ENCODE measurements at places on chromosomes 2 and 18.
A peak's percentile ranks its signal among the peaks of the same experiment; 100 is the strongest.

DNA sequence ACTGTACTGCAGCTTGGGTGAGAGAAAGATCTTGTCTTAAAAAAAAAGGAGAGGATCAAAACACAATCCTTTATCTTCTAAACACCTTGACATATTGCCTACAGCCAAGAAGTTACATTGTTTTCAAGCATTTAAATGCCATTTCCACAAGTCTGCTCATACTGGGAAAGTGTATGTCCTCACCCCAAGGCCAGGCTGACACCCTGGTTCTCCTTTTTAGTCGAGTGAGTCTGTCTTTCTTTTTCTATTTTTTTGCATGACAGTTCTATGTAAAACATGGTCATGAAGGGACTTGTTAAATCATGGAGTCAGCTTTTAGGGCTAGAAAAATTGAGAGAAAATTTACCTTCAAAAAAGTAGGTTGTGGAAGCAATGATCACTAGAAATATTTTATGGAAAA is 233.3 kb downstream of the FAM210A start:
- no peak for DNase-seq

GRCh38 chr18:10497206-10497749 is 28.5 kb upstream of the NAPG start:
- no peak for DNase-seq

DNA sequence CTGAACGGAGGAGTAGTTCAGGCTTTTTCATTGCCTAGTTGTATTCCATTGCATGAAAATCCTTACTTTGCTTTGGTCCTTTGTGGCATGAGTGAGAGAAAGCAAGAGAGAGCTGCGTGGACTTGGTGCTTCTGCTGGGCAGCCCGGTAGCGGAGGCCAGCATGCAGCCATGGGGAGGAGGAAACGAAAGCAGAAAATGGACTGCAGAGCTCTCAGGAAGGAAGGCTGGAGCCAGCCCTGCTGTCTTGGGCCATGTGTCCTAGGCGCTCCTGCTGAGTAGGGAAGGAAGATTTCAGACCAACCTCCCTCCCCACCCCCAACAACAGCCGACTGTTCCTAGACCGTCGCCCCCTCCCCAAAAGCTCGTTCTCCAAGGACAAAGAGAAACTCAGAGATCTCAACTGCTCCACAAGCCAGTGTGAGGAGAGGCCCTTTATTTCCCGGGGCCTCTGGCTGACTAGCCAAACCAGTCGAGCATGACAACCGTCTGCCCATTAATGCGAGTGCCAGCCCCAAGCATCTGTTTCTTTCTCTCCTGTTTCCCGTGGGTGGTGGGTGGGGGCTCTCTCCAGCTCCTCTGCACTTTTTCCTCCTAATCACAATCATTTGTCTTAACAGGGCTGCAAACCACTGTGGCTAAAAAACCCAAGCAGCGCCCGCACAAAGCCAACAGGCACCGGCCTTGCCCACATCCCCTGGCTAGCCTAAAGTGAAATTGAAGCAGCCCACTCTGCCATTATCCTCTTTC is 66.8 kb upstream of the FZD7 start:
- no peak for DNase-seq

GRCh38 chr18:26056291-26056690 is 34.1 kb downstream of the SS18 start:
- no peak for DNase-seq

- DNase-seq, result no peak
These were observed 120.2 kb downstream of the LPIN1 start for GRCh38 chr2:11866358-11867335.

GRCh38 chr18:46013484-46014189 is 46.5 kb upstream of the EPG5 start:
- DNase-seq, result no peak

- no peak for DNase-seq
These were observed 8.4 kb downstream of the DGKD start for GRCh38 chr2:233362742-233363141.

GRCh38 chr2:235619544-235619943 is 125.7 kb downstream of the AGAP1 start:
- DNase-seq, result no peak

DNA sequence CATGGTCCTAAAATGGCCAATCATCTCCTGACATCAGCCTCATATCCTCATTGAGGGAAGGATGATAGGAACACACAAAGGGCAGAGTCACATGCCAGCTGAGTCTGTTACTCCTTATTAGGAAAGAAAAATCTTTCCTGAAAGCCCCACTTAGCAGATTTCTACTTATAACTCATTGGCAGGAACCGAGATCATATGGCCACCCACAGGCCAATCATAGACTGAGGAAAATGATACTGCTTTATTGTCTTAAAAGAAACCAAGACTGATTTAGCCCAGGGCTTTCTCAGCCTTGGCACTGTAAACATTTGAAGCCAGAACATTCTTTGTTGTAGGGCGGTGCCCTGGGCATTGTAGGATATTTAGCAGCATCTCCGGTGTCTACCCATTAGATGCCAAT is 18.7 kb downstream of the GKN2 start:
- DNase-seq, result no peak

DNA sequence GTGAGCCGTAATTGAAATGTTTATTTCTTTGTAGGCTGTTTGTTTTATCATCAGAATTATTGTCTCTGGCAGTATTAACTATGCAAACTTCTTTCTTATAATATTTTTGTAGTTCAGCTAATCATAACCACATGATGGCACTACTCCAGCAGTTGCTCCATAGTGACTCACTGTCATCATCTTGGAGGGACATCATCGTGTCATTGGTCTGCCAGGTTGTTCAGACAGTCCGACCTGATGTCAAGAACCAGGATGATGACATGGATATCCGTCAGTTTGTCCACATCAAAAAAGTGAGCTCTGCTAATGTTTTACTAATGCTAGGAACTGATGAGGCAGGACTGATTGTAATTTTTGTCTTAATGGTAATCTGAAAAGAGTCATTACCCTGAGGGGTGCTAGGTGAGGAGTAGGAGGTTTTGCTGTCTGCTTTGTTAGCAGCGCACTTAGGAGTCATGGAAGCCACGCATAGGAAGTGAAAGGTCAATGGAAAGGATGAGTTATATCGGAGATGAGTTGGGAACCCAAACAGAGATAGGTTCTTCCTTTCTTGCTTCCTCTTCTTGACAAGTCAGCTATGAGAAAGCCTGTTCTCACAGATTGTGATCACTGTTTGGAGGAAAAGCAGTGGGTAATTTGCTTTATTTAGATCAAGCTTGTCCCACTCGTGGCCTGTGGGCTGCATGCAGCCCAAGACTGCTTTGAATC is 49.2 kb downstream of the PIKFYVE start:
- DNase-seq, result no peak

- no peak for DNase-seq
These were observed 26.2 kb upstream of the LRRTM1 start for GRCh38 chr2:80330527-80331450.

DNA sequence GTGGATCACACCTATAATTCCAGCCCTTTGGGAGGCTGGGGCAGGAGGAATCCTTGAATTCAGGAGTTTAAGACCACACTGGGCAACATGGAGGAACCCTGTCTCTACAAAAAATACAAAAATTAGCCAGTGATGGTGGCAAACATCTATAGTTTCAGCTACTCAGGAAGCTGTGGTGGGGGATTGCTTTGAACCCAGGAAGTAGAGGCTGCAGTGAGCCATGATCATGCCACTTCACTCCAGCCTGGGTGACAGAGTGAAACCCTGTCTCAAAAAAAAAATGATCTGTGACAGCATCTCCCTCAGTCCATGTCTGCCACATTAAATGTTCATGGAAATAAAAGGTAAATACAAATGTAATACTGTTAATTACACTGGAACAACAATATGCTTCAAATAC is 121.4 kb upstream of the COL5A2 start:
- peak; percentile 63 for DNase-seq

DNA sequence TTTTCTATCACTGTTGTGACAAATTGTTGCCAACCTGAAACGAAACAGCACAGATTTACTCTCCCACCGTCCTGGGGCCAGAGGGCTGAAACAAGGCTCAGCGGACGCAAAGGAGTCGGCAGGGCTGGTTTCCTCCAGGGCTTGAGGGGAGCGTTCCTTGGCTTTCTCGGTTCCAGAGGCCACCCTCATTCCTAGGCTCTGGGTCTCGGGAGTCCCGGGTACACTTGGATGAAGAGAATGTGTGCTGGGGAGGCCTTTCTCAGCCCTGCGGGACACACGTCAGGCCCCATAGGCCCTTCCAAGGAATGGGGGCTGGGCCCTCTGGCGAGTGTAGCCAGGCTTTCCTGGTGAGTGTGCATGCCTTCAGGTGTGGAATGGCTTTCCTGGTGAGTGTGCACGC is 287.3 kb upstream of the HS6ST1 start:
- DNase-seq, result no peak

- no peak for DNase-seq
These were observed 124.4 kb downstream of the INHBB start for GRCh38 chr2:120470041-120470965.

- DNase-seq, result no peak
These were observed 46.7 kb downstream of the LYPD6B start for GRCh38 chr2:149084924-149085795.

DNA sequence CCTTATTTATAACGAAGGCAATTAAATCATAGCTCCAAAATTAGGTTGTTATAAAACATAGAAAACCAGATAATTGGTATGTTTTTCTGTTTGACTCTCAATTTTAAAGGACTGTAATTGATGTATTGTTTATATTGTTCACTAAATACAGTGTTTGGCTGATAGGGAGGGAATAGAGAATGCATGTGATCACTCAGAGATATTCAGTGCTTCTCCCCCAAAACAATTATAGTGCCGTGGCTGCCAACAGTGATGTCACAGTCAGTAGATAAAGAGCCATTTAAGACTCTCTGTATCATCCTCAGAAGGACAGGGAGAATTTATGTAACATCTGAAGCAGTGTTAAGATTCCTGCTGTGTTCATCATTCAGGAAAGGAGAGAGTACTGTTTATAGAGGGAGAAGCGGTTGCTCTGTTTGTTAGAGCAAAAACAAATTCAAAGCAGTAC is 69.6 kb downstream of the PHLPP1 start:
- no peak for DNase-seq

DNA sequence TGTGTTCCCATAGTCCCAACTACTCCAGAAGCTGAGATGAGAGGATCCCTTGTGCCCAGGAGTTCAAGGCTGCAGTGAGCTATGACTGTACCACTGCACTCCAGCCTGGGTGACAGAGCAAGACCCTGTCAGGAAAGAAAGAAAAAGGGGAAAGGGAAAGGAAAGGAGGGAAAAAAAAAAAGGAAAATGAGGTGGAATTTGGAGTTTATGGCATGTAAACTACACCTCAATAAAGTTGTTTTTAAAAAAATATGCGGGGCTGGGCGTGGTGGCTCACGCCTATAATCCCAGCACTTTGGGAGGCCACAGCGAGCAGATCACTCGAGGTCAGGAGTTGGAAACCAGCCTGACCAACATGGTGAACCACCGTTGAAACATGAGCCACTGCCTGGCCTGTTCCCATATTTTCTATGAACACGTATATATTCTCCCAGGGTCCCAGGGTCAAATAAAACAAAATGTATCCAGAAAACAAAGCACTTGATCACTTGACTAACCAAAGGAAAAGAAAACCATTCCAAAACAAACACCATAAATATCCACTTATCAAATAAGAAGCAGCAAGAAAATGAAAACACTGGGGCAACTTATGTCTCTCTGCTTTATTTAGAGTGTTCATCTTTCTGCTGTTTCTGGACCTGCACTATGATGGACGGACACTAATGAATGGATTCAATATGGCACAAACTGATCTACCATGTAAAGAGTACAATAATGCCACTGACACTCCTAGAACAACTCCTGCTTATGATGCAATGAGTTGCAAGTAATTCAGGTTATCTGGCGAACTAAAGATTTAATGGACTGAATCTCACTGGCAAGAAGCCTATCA is 56.8 kb downstream of the ASXL2 start:
- no peak for DNase-seq

DNA sequence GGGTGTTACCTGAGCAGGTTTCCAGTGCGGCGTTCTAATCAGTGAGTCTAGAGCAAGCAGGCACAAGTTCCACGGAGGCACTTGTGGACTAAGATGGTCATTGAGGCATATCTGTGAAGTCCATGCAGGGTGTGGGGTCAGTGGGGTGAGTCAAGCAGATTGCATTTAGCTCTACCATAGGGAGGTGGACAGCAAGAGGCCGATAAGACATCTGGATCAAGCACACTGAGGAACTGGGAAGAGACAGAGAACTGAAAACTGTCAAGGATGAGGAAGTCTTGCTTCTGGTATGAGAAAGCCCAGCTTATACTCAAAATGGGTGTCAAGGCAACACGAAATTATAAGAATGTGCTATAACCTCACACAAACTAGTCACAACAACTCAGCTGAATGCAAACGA is 61.2 kb upstream of the SLC39A10 start:
- no peak for DNase-seq

DNA sequence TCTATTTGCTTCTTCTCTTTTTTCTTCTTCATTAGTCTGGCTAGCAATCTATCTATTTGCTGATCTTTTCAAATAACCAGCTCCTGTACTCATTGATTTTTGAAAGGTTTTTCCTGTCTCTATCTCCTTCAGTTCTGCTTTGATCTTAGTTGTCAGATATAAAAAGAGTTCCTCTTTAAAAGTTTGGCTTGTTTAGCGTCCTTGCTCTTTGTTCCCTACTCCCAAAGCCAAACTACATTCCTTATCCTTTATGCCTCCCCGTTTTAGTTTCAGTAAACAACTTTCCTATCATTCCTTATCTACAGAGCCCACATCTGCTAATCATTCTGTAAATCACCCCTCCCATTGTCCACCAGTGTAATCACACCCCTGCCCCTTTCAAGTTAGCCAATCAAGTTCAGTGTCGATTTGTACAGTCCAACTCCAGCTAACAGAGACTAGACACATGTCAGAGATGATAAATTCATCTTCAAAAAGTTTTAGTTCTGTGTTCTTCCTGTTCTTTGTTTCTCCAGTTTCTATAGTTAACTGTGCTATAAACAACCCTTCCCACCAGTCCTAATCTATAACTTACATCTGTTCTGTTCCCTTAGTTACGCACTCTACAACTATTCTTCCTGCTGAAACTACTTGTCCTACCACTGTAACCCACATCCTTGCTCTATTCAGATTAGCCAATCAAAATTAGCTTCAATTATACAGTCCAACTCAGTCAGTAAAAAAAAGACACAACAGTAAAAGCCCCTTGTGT is 44.4 kb downstream of the TFPI start:
- DNase-seq, result no peak

- peak; percentile 18 for DNase-seq
These were observed 176.1 kb upstream of the SESTD1 start for GRCh38 chr2:179440642-179441251.

- no peak for DNase-seq
These were observed 787.9 kb downstream of the CPS1 start for GRCh38 chr2:211344289-211344688.

- no peak for DNase-seq
These were observed 113.7 kb downstream of the OSR1 start for GRCh38 chr2:19244460-19245363.

DNA sequence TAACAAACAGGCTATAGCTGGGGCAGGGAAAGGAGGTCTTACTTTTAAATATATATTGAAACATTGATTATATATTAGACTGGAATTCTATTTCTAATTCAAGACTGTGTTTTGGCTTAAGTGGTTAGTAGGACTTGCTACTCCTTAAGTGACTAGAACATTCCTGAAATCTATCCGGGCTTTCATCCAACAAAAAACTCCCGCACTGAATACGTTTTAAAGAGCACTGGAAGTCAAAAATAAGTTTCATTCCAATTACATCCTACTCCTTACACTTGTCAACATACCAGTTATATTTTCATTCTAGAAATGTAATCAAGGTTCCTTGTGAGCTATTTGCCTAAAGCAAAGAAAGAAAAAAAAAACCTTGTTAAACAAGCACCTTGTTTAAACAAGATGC is 204.6 kb downstream of the SP3 start:
- DNase-seq, result no peak
